SW480 (cell line): ENCODE measurements at places on chromosomes 2 and 18.

- DNase-seq: no peak
These were observed 42.7 kb downstream of the SAP130 start for GRCh38 chr2:127985026-127985734.

- DNase-seq: no peak
These were observed 127.0 kb upstream of the FZD5 start for GRCh38 chr2:207896525-207897285.

DNA sequence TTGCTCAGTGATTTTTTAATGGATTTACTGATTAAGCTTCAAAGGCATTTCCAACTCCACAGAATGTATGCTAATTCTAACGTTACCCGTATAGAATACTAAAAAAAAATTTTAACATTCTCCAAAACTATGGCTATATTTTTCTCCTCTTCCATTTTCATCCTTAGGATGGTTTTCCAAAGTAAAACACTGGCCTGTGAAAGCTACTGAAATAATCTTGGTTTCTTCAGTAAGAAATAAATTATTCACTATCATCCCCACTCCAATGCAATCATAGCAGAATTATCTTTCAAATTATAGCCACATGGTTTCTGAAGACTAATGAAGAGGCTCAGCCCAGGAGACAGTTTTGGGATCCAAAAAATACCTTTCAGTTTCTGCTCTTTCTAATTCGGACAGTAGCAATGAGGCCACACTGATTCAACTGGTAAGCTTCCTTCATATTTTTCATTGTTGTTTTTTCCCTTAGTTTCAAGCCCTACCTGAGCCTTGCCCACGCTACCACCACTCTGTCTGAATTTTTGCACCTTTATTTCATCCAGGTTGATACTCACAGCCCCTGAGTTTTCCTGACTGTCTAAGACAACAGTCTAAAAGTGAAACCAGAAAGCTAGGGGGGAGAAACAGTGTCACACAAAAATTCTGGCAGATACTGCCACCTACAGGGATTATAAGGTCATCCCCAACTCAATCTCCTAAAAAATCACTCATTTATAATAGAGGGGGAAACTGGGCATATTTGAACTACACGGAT is 887.9 kb downstream of the NRXN1 start:
- peak; percentile 63 for DNase-seq

DNA sequence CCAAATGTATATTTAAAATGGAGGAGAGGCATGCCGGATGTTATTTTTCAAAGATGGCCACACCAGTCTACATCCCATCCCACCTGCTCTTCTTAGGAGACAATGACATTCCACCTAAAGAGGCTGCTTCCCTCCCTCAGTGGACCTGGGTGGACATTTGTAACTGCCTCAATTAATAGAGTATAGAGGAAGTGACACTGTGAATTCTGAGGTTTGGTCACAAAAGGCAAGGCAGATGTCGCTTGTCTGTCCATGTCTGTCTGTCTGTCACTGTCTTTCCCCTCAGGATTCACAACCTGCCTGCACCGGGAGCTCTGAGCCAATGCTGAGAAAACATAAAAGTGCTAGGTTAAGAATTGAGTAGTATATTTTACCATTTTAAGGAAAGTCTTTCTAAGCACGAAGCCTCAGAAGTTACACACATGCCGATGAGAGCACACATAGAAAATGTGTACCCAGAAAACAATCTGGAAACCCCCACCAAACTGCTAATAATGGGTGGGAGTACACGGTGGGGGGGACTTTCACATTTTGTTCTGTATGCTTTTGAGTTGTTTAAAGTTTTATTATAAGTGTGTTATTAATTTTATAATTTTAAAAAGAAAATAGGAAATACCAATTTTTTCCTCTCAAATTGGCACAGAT is 21.0 kb downstream of the MIB1 start:
- DNase-seq: no peak

DNA sequence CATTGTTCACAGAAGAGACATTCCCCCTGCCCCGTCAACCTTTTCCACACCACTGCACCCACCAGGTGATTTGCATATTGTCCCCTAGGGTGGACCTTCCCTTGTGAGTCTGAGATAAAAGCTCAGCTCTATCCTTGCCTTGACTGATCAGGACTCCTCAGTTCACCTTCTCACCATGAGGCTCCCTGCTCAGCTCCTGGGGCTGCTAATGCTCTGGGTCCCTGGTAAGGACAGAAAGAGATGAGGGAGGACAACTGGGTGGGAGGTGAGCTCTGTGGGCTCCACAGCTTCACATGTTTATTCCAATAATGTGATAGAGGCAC is 1160.1 kb downstream of the RPIA start:
- DNase-seq: no peak

GRCh38 chr18:52244658-52245057 is 95.3 kb upstream of the DCC start:
- DNase-seq: no peak

DNA sequence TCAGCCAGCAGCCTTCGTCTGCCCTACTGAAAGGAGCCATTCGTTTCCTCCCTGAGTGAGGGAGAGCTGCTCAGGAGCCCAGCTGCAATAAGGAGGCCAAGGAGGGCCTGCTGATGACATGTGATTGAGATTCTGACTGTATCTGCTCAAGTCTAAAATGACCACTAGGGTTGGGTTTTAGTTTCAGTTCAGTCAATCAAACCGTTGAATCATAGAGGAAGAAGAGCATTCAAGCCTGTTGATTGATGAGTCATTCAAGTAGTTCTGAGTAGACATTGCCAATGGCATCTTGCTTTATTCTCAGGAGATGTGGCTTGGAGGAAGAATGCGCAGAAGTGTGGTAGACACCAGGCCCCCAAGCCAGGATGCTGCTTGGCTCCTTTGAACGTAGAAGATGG is 19.9 kb upstream of the BCL2L11 start:
- peak; percentile 60 for DNase-seq

DNA sequence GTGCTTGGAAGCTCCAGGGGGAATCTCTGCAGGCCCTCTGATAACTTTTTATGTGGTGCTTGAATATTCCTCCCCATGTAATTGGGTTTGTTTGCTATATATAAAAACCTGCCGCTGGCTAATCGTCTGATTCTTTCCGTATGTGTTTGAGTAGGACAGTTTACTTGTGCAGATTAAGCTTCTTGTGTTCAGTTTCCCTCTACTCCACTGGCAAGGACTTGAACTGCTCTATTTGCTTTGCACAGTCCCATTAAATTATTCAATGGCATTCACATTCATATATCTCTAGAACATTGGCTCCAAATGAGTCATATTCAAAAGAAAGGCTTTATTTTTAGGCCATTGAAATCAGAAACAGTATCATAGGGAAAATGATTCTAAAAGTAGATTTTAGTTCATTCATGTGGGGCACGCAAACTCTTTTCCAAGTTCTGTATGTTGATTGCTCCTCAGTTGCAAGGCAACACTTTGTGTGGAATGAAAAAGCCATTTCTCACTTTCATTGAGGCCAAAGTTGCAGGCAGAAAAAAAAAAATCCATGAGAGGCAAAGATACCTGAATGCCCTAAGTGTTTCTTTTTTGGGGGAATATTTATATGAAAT is 1682.3 kb upstream of the PIK3C3 start:
- DNase-seq: no peak

- DNase-seq: no peak
These were observed 57.3 kb upstream of the LRPPRC start for GRCh38 chr2:44053052-44053451.

DNA sequence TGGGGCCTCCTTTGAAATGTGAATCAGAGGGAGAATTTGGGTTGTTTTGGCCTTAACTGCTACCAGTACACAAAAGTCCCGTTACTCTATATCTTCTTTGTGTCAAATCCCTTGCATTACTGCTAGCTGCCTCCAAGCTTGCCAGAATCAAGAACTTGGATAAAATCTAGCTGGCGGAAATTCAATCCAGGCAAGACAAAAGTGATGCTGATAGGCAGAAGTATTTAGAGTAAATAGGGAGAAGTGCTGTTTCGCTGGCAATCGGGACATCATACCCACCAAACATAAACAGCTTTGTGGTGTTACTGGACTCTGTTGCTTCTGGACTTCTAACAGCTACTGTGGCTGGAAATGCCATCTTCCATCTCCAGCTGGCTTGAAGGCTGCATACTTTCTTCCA is 2.5 kb downstream of the IFIH1 start:
- DNase-seq: no peak

DNA sequence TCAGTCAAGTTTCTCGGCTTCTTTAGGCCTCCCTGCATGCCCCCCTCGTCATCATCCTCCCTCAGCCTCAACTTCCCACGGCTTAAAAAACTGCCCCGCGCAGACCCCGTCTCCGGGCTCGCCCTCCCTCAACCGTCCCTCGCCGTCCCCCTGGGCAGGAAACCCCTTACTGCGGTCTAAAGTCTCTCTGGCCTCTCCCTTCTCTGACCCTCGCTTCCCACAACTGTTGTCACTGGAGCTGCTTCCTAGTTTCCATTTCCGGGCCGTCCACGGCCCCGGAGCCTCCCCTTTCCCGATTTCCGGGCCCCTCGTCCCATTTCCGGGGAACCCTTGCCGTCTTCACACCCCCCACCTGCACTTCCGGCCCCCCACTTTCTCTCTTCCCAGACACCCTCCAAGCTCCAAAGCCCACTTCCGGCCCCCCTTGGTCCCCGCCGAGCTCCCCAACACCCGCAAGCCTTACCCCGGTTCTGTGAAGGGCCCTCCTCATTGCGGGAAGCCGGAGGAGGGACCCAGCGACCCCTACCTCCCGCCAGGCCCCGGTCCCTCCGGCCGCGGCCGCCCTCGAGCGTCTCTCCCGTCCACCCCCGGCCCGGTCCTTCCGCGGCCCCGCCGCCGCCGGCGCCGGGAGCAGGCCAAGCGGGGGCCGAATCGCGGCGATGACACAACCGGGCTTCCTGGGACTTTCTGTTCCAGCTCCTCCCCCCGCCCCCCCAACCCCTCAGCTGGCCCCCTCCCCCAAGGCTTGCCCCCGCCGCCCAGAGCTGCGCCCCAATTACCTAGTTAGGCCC is 513 bp downstream of the TRIP12 start:
- DNase-seq: peak; percentile 66

DNA sequence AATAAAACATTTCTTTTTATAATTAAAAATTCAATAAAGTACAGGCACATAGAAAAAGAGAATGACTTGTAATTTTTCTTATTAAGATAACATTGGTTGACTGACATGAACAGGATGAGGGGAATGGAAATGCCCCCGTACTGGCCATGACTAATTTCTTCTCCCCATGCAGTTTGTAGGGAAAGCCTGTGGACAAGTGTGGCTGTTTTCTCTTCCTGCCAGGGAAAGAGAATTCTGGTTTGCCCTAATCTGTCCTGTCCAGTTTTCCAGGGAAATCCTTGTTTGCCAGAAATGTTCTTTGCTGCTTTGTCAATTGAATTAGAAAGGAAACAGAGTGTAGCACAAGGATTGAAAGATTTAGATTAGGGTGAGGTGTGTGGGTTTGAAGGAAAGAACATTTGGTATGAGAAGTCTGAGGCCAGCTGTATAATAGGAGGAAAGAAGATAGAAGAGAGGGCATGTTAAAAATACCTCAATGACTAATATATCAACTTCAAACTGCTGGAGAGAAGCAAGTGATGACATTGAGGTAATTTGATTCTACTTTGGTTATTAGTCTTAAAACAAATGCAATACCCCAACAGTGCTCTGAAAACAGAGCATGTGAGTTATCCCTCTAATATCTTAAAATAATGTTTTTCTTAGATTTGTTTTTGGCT is 593.9 kb upstream of the ZNF804A start:
- no peak for DNase-seq

DNA sequence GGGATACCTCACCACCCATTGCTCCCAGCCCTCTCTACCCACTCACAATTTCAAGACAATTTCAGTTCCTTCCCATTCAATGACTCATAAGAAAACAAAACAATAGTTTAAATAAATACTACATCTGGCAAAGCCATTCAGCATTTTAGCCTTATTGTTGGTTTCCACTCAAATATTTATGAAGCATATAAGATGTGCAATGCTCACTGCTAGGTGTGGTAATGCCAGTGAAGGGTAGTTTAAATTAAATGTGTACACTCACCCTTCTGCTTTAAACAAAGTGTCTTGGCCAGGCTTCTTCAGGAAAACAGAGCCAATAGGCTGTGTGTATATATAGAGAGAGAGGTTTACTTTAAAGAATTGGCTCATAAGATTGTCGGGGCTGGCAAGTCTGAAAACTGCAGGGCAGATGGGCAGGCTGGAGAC is 37.0 kb downstream of the INO80C start:
- DNase-seq: no peak

DNA sequence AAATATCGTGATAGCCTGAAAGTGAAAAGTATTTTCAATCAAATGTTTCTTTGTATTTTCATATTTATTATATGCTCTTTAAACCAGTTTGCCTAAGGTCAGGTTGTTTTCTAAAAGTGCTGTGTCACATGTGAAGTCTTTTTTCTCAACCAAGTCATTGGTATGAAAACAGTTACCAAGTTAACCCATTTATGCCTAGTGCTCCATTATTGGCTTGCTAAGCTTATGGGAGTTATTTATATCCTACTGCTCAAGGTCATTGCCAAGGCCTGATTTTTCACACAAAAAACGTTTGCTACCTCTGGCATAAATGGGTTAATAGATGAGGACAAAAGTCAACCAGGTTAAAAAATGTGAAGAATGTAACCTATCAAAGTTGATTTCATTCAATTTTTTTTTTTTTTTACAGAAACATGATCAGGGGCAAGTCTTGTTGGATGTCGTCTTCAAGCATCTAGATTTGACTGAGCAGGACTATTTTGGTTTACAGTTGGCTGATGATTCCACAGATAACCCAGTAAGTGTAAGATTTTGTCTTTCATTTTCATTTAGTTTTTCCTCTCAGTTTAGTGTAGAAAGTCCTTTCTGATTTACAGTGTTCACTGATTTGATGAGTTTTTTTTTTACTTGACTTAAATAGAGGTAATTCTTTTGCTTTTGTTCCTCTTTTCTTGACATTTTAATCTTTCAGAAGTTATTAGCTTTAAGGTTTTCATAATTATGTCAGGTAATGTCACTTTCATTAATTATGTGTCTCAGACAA is 102.6 kb downstream of the PTPN4 start:
- DNase-seq: no peak

DNA sequence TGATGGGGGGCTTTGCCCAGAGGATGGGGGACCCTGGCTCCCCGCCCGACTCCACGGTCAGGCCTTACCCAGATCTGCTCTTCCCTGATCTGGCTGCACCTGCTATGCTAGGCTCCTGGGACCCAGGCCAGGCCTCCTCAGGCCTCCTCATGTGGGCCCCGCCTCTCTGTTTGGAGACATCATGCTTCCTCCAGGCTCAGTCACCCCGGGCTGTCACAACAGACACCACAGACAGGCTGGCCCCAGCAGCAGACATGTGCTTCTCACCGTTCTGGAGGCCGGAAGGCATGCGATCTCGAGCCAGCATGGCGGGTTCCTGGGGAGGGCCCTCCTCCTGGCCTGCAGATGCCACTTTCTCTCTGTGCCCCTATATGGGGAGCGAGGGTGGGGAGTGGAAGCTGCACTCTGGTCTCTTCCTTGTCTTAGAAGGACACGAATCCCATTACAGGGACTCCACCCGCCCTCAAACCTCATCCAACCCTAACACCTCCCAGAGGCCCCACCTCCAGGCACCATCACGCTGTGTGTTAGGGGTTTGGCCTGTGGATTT is 10.8 kb upstream of the NEU4 start:
- no peak for DNase-seq

- DNase-seq: no peak
These were observed 23.5 kb downstream of the RPL31 start for GRCh38 chr2:101025561-101025960.

GRCh38 chr2:28821295-28821958 is 10.8 kb downstream of the SPDYA start:
- peak; percentile 66 for DNase-seq

GRCh38 chr2:238379096-238379810 is 47.5 kb upstream of the ASB1 start:
- peak; percentile 9 for DNase-seq
